ENCODE measurements at places on chromosomes 11 and 22.

DNA sequence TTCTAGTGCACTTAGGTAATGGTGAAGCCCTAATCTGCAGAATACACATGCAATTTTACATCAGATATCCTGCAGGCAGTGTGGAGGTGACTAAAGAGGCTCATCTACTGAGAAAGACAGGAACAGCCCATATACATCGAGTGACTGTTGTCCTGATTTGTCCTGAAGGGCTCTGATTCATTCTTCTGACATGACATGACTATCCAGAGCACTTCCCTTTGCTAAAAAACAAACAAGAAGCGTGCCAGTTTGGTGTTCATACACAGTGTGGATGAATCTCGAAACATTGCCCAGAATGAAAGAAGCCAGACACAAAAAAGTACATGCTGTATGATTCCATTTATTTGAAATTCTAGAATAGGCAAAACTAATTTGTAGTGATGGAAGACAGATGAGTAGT, 48.0 kb upstream of the AMPD3 start:
- peak; percentile 86 for DNase-seq

DNA sequence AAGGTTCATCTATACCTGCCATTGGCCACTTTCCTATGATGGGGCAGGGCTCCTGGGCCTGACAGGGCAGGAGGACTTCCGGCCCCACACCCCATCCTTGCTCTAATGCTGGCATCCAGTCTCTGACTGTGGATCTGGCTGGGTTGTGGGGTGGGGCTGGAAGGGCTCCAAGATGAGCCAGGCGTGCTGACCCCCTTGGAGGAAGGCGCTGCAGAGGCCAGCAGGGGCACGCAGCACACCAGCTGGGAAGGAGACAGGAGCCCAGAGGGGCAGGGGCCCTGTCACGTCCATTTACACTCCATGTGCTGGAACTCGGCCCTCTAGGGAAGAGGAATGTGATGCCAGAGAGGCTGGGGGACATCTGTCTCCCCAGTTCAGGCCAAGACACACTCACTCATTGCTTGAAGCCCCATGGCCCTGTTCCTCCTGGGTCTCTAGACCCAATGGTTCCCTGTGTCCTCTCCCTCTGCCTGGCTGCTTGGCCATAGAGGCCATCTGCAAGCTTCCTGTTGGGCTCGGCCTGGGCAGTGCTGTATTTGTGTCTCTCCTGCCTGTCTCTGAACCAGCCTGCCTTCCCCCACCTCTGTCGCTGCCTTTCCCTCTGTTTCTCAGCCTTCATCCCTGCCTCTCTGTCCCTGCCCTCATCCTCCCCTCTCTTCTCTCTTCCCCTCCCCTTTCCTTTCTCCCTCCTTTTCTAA, 67.5 kb upstream of the NECTIN1 start:
- no peak for DNase-seq

GRCh38 chr11:1122664-1123002, 35.1 kb upstream of the MUC5AC start:
- DNase-seq: no peak

- DNase-seq: no peak
These were observed 10.2 kb downstream of the RAPSN start for GRCh38 chr11:47438721-47439120.

GRCh38 chr11:108748968-108749367, 84.1 kb downstream of the DDX10 start:
- no peak for DNase-seq

GRCh38 chr11:116690611-116691010, 82.2 kb downstream of the BUD13 start:
- DNase-seq: no peak

GRCh38 chr22:41290262-41291221, 4.6 kb upstream of the RANGAP1 start:
- peak; percentile 97 for DNase-seq

DNA sequence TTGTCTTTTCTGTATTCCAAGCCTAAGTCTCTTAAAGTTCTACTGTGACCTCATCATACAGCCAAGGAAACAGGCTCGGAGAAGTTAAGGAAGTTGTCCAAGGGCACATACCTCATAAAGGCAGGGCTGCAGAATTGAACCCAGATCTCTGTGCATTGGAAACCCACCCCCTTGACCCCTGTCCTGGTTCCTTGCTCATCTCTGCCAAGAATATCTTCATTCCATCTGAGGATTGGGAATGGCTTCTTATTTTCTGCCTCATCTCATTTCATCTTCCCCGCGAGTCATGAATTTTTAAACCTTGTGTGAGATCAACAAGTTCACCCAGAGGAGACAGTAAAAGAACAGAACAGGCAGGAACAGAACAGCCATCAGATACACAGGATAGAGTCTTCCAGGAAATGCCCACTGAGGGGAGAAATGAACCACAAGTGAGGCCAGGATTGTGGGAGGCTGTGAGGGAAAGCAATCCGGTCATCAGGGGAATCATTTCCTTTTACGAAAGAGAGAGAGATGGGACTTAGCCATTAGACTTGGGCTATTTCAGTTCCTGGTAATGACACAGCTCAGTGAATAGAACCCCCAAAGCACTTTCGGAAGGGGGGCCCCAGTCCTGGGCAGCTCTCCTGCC, 34.4 kb upstream of the LRRC10B start:
- no peak for DNase-seq

- DNase-seq: no peak
These were observed 20.4 kb downstream of the TUB start for GRCh38 chr11:8101421-8101820.

GRCh38 chr11:76617553-76618265, 52.8 kb downstream of the LRRC32 start:
- DNase-seq: no peak

GRCh38 chr11:77038029-77038824, 4.0 kb downstream of the B3GNT6 start:
- peak; percentile 14 for DNase-seq

GRCh38 chr11:111911563-111912401, at the start of gene CRYAB:
Gene CRYAB (minus strand): TSS chr11:111911770. CDS start chr11:111911724, 46 bp downstream.
- DNase-seq: peak; percentile 79

DNA sequence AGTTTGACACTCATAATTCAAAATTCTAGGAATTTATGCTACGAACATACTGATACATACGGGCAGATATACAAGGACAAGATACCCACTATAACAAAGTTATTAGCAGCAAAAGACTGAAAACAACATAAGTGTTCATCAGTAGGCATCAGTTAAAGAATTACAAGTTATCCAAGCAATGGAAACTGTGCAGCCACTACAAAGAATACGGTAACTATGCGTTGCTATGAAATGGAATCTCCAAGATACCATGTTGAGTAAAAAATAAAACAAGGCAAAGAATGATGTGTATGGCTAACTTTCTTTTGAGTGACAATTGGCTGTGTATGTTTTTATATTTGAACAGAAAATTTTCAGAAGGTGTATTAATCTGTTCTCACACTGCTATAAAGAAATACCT, 151.7 kb downstream of the ADAMTS15 start:
- no peak for DNase-seq

- peak; percentile 9 for DNase-seq
These were observed 54.6 kb upstream of the CHRM4 start for GRCh38 chr11:46445920-46446771.

DNA sequence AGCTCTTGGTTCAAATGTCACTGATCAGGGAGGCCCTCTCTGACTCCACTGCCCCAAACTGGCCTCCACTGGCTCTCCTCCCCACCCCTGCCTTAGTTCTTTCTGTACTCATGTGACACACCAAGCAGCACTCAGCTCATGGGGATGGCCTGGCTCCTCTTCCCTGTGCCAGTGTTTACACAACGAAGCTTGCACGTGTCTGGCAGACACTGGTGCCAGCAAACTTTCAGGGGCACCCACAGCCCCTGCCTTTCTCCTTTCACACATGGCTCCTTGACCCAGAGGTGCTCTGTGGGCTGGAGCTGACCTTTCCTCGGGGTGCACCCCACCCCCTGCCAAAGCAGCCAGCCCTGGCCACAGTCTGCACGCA, 37.6 kb upstream of the PARVG start:
- no peak for DNase-seq

DNA sequence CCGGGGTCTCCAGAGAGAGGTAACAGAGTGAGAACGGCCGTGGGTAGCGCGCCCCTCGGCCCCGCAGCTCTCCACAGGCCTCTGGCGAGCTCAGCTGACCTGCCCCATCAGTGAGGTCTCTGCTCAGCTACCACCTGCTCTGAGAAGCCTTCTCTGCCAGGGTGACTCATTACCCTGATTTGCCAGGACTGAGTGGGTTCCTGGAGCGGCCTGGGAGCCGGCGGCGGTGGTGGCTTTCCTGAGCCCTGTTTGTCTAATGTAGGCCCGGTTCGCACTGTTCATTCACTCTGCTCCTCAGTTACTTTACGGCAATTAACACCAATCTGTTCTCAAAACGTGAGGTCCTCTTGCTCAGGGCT, 351.0 kb upstream of the B3GAT1 start:
- no peak for DNase-seq

DNA sequence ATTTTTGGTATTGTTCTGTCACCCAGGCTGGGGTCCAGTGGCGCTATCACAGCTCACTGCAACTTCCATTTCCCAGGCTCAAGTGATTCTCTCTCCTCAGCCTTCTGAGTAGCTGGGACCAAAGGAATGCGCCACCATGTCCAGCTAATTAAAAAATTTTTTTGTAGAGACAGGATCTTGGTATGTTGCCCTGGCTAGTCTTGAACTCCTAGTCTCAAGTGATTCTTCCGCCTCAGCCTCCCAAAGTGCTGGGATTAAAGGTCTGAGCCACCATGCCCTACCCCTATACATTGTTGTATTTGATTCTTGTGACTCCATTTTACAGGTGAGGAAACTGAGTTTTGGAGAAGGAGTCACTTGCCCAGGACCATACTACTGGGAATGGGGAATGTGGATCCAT, 11.9 kb downstream of the KIAA1671 start:
- DNase-seq: no peak

DNA sequence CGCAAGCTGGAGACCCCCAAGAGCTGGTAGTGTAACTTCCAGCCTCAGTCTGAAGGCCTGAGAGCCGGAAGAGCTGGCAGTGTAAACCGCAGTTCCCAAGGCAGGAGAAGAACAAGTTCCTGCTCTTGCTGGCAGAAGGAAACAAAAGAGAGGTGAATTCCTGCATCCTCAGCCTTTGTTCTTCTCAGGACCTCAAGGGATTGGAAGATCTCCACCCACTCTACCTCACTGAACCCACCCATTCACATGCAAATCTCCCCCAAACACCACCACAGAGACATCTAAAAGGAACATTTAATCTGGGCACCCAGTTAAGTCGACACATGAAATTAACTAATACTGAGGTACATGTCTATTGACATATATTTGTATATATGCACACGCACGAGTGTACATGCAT, 1310.3 kb downstream of the TBC1D22A start:
- DNase-seq: no peak

GRCh38 chr11:78228467-78228866, 39.7 kb downstream of the USP35 start:
- peak; percentile 46 for DNase-seq

GRCh38 chr11:48106166-48106565, 110.4 kb upstream of the OR4B1 start:
- no peak for DNase-seq

GRCh38 chr22:35868938-35869337, 151.3 kb downstream of the APOL5 start:
- DNase-seq: peak; percentile 38

- no peak for DNase-seq
These were observed 75.8 kb downstream of the BUD13 start for GRCh38 chr11:116697011-116697410.

DNA sequence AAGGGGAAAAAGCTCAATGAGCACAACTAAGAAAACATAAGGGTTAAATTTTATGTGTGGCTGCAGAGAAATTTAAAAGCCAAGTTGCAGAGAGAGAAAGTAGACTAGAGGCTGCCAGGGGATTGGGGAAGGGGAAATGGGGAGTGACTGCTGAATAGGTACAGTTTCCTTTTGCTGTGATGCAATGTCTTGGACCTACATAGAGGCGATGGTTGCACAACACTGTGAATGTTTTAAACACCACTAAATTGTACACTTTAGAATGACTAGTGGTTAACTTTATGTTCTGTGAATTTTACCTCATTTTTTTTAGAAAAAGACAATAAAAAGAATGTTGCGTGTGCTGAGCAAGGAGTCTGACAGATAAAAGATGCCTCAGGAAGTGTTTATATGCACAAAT, 36.5 kb downstream of the TENM4 start:
- DNase-seq: no peak

DNA sequence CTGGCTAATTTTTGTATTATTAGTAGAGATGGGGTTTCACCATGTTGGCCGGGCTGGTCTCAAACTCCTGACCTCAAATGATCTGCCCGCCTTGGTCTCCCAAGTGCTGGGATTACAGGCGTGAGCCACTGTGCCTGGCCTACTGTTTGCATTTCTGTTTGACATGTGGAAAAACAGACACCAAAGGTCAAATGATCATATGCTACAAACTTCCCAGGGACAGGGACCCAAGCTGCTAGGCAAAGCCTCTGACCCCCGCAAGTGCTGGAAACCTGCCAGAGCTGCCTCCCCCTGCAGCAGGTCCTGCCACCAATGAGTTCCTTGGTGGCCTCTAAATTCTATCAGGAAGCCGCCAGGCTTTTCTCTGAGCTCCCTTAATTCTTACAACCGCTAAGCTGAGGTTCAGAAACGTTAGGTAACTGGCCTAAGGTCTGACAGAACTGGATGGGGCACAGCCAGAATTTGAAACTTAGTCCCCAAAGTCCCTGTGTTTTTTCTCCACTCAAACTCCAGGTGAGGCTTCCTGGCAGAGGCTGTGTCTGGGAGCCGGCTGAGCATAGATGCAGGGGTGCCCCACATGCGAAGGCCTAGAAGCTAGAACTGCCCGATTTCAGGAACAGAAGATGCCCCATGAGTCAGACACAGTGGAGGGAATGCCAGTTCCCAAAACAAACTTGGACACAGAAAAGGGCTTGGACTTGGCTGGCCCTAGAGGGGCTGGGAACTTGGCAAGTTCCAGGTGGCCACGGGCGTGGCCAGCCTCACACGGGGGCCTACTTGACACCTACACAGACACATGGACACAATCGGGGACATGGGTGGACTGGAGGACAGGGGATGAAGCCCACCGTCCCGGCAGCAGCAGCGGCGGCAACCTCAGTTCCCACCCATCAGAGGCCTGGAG, 7.4 kb downstream of the CSNK1E start:
- DNase-seq: no peak

GRCh38 chr11:57163160-57163868, 18.4 kb upstream of the LRRC55 start:
- no peak for DNase-seq

GRCh38 chr11:28144808-28145207, 36.6 kb downstream of the METTL15 start:
- DNase-seq: no peak

DNA sequence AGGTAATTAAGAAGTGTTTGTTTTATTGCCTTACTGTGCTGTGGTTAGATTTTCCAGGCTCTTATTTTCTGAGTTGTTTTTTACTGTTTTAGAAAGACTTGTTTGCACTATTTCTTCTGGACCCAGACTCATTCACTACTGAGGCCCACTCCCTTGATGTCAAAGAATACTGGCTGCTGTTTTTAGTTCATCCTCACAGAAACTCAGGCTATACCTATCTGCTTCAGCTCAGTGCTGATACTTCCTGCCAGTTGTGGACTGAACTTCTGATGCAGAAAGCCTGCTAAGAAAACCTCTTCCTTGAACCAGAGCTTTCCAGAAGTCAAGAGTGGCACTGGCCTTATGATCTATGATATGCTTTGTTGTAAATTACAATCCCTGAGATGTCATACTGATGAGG, 15.9 kb upstream of the PIK3IP1 start:
- no peak for DNase-seq

All from EL (cell line).